NK-92 treated with Interleukin-12 subunit alpha and Interleukin-12 subunit beta, amount 100 ng/mL, for 24 hours (cell line): ENCODE measurements at places on chromosomes 6 and 20.

- no peak for DNase-seq
These were observed 327.0 kb downstream of the TAF4 start for GRCh38 chr20:61738601-61739069.

GRCh38 chr6:157274471-157275226, 48.7 kb downstream of the TMEM242 start:
- peak; percentile 20 for DNase-seq

GRCh38 chr20:50592282-50593004, 82.3 kb downstream of the PTPN1 start:
- no peak for DNase-seq

- DNase-seq, result no peak
These were observed 126.9 kb downstream of the TRMT11 start for GRCh38 chr6:126113261-126113660.

DNA sequence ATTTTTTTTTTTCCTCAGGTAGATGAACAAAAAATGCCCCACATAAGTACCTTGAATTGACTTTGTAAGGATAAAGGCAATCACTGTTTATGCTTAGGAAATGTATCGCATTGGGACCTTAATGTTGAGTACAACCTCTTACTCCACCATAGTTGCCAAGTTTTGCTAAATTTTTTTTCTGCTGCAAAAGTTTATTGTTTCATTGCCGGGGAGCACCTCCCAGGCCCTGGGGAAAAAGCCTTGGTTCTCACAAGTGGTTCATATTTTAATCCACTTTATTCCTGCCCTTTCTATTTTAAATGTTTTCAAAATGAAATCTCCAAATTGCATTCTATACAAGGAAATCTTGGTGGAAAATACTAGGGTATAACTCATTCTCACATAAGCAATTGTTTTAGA, 52.3 kb upstream of the UTRN start:
- DNase-seq, result no peak

- DNase-seq, result no peak
These were observed 651.3 kb upstream of the ARID1B start for GRCh38 chr6:156125844-156126243.

- DNase-seq, result no peak
These were observed 23.6 kb upstream of the THEMIS start for GRCh38 chr6:127924440-127924839.

- DNase-seq, result no peak
These were observed 704.4 kb downstream of the UTRN start for GRCh38 chr6:144989319-144990107.

- no peak for DNase-seq
These were observed 787 bp upstream of the BTN2A2 start for GRCh38 chr6:26382121-26382520.

DNA sequence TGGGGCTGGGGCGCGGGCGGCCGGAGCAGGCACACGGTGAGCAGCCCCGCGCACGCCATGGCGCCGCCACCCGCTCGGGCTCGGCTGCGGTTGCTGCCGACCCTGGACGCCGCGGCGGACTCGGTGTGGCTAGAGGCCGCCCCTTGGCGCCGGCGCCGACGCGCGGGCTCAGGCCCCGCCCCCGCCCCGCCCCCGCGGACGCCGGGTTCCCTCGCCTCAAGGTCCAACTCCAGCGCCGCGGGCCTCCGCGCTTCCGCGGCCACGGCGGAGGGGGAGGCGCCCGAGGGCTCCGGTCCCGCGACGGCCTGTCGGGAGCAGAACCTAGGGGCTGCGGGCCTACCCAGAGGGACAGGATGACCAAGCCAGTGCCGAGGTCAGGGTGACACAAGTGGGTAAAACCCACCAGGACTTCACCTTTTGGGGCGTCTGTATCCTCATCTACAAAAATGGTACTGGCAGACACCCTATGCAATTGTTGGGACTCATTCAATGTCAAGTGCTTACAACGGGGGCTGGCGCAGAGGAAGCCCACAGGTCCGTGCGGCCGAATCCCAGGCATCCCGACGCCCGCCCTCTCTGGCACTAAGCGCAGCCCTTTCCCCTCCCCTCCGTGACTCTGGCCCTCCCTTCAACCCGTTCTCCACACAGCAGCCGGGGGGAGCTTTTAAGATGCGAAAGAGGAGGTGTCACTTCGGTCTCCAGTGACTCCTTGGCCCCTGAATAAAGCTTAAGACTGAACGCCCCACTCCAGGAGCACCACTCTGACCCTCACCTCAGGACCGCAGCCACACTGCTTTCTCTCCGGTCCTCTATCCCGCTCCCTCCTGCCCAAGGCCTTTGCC, at the start of gene NECAB3:
TSS of gene NECAB3 (minus strand) at position 135 of the 842 bp plus-strand sequence. CDS start at position 59, 76 bp downstream.
- DNase-seq, result peak; percentile 57

- no peak for DNase-seq
These were observed 284.2 kb downstream of the BTBD9 start for GRCh38 chr6:38355519-38355918.
